ENCODE measurements at places on chromosomes 3 and 15. TPM values are rescaled to one million over a fixed set of nuclear protein-coding genes. Genes with fewer than 3 reads are reported as not detected.

The SLC6A20 gene
- total RNA-seq: not detected

The HAPLN3 gene
- 80.2 TPM for total RNA-seq

The SNAPC5 gene
- total RNA-seq: 24.1 TPM

The CD276 gene
- not detected for total RNA-seq

The SCN11A gene
- not detected for total RNA-seq

The GOLGA8S gene
- 0.14 TPM for total RNA-seq

The MEX3B gene
- total RNA-seq: 5.4 TPM

The HOMER2 gene
- total RNA-seq: 0.85 TPM

The SLC51B gene
- not detected for total RNA-seq

The LRTM1 gene
- total RNA-seq: not detected

The SAMMSON gene
- not detected for total RNA-seq

The IP6K2 gene
- total RNA-seq: 121 TPM

The ERICH6 gene
- total RNA-seq: not detected

The SMCO1 gene
- not detected for total RNA-seq

The AADACL2 gene
- not detected for total RNA-seq

The WWTR1 gene
- 0.30 TPM for total RNA-seq

The IGSF10 gene
- not detected for total RNA-seq

The RNF13 gene
- 39.1 TPM for total RNA-seq

The RPL14 gene
- 3,721 TPM for total RNA-seq

The CNTN4 gene
- not detected for total RNA-seq

The FURIN gene
- 97.4 TPM for total RNA-seq

The GPR15 gene
- 8.4 TPM for total RNA-seq

The PTPRG gene
- 0.03 TPM for total RNA-seq

The CHRNA7 gene
- not detected for total RNA-seq

The ZMYND10 gene
- total RNA-seq: 1.7 TPM

The GOLGA8J gene
- 0.19 TPM for total RNA-seq

The IGF2BP2 gene
- 0.25 TPM for total RNA-seq

The EDEM1 gene
- total RNA-seq: 114 TPM

The EFCC1 gene
- 0.25 TPM for total RNA-seq

The C3orf70 gene
- total RNA-seq: not detected

The HCLS1 gene
- total RNA-seq: 204 TPM

The PIGBOS1 gene
- 6.2 TPM for total RNA-seq

The PLAAT1 gene
- not detected for total RNA-seq

The C2CD4B gene
- total RNA-seq: 0.16 TPM

The SERPINI1 gene
- total RNA-seq: 0.64 TPM

The MESP2 gene
- total RNA-seq: not detected

The PAK2 gene
- total RNA-seq: 36.2 TPM

The CCR3 gene
- not detected for total RNA-seq

The KLF15 gene
- not detected for total RNA-seq

The FEZF2 gene
- total RNA-seq: not detected

The UBAP1L gene
- 7.2 TPM for total RNA-seq

The ITGB5 gene
- total RNA-seq: 0.47 TPM

The PDCD6IP gene
- 109 TPM for total RNA-seq

The DPPA4 gene
- total RNA-seq: 2.5 TPM

The EPHB1 gene
- 0.49 TPM for total RNA-seq

The C3orf52 gene
- total RNA-seq: 2.7 TPM
